Gastrocnemius medialis (tissue), 4 donors: ENCODE measurements at places on chromosomes 2 and 18.

GRCh38 chr2:46125798-46126197 is 171.4 kb upstream of the EPAS1 start:
- no peak for DNase-seq

- no peak for DNase-seq
Observed at GRCh38 chr2:222100704-222101699, 197.8 kb downstream of the PAX3 start.

DNA sequence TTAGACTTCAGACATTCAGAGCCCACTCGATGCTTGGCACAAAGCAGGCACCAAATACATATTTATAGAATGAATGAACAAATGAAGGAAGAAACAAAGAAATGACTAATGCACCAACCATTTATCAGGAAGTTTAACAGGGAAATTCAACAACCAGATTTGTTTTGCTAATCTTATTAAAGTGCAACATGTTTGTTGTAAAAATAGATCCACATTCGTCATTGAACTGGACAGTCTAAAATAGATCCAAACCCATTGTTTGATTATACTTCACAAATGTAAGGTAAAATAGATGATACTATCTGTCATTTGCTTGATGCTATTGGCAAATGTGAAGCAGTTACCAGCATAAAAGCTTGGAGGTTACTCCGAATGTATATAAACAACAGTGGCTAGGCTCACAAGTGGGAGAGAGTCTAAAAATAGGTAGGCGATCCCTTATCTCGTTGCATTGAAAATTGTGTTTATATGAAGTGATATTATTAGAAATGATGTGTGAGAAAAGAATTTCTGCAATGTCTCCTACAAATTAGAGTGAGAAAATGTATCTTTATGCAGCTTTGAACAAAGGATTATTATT is 246.2 kb downstream of the NEDD4L start:
- no peak for DNase-seq

GRCh38 chr2:99975386-99975785 is 167.0 kb downstream of the AFF3 start:
- no peak for DNase-seq

DNA sequence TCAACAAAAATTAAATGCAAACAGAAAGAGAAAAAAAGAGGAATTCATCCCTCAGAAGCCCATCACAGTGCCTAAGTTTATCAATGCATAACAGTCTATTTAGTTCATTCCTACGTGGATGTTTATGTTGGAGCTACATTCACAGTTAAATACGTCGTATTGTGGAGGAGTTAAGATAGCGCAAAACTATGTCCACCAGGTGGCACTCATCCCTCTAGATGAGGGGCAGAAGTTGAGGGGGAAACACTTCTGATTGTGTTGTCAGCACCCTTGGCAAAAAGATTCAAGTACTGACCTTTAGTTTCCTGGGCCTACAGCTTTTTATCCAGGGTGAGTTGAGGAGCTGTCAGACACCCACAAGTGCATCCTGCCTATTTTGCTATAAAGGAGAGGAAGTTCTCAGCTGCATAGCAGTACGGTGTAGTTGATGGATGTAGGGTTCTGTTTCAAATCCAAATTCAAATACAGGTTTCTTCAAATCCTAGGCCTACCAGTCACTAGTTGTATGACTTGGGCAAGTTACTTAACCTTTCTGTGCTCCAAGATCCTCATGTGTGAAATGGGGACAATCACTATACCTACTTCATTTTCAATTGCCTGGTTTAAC is 26.8 kb upstream of the MYO1B start:
- no peak for DNase-seq

DNA sequence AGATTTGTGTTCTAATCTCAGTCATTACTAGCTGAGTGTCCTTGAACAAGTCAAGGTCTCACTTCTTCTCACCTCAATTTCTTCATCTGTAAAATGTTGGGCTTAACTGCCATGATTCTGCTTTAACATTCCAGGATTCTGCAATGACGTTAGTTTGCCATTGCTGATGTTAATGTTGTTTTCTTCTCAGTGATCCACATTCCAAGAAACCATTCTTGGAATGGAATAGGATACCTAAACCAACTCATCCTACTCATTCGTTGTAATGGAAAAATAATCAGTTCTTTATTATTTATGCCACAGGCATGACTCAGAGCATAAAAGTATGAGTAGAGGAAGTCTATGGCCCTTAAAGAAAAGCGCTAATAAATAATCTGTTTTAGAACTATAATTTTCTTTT is 140.2 kb upstream of the ETAA1 start:
- no peak for DNase-seq

DNA sequence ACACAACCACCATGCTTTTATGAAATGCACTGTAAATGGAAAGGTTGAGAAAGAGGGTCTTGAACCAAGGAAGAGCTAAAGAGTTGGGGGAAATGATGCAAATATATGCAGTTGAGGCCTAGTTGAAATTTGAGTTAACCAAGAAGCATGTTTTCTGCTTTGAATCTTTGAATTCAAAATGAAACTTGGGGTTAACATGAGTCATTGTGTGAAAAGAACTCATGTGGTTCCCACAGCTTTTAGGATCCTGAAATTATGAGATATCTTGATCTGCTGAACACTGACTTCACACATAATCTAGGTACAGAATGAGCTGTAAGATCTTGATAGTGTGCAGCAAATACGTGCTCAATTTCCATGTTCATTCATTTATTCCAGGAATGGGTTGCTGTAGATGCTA is 422.9 kb upstream of the TRIB2 start:
- DNase-seq = no peak

DNA sequence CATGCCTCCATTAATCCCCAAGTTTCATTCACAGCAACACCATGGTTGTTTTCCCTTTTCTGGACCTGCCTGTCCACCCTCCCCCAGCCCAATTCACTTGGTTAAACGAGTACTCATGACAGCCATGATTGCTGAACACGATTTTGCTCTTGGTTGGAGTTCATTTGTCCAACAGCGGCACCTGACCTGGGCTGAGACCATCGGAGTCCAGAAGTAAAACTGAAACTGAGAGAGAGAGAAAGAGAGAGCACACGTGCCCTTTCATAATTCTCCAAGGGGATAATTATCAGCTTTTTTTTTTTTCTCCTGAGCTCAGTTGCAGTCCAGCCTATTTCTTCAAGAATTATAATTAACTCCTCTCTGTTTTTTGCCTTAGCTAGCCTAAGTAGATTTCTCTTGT is 13.7 kb upstream of the KIF5C start:
- no peak for DNase-seq

DNA sequence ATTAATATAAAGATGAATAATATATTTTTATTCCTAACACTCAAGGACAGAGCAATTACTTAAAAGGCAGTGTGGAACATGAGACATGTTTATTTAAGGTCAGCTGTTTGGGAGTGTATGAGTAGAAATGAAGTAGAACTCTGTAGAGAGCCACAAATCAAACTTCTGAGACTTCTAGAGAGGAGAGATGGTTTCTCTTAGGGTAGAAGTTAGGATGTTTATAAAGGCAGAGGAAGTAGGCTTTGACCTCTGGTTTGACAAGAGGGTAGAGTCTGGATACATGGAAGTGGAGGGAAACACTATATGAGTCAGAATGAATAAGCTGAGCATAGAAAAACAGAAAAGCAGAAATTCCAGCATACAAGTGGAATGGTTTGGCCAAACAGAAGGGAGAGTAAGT is 262.1 kb upstream of the KLHL14 start:
- no peak for DNase-seq

GRCh38 chr2:226303707-226304106 is 495.9 kb downstream of the IRS1 start:
- no peak for DNase-seq

DNA sequence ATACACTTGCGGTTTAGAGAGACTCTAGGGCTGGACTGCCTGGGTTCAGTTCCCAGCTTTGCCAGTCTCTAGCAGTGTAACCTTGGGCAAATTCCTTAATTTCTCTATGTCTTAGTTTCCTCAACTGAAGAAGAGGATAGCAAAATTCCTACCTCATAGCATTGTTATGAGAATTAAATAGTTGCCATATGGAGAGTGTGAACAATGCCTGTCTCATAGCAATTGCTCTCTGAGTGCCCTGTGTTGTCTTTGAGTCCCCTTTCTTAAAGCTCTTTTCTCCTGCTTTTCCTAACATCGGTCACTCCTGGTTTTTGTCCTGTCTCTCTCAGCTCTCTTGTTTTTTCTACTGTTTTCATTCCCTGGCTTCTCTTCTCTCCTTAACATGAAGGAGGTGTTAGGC is 116.8 kb upstream of the ALPP start:
- no peak for DNase-seq

DNA sequence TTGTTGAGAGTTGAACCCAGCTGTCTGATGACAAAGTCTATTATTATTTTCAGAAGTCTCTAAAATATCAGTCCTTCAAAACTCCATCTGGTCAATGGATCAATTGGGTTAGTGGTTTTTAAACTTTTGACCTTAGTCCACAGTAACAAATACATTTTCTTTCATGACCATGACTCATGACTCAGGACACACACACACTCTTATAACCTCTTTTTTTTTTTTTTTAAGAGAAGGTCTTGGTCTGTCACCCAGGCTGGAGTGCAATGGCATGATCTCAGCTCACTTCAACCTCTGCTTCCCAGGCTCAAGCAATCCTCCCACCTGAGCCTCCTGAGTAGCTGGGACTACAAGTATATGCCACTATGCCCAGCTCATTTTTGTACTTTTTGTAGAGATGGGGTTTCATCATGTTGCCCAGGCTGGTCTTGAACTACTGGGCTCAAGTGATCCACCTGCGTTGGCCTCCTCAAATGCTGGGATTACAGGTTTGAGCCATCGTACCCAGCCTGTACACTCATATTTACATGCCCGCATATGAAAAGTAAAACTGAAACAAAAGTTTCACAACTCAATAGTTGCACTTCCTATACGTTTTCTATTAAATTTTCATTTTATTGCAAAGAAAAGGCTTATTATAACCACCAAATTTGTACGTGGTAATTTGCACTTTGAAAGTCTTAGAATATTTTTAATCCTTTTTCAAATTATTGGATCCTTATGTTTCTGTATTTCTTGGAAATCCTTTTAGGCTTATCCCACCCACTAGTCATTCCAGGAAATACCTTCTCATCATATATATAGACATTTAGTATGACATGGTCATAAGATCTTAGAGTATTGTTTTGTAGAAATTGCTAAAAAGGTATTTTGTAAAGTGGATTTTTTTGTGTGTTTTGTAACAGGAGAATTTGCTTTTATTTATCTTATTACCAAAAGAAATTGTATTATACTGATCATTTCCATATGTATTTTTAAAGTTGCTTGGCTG is 199.0 kb downstream of the LPIN1 start:
- DNase-seq = no peak

DNA sequence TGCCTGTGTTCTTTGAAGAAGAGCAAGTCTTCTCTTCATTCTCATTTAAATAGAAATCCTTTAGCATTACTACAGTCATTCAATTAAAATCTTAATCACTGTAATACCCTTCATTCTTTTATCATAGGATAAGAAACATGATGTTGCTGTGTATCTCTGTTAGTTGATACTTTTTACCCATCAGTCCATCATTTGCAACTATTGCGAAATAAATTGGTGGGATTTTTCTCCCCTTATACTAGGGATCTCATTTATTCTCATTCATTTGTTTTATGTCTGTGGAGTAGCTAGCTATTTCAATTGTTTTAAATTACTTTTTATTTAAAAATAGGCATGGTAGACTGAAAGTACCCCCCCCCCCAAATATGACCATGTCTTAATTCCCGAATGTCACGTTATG is 235.3 kb downstream of the KIAA1328 start:
- DNase-seq = no peak

DNA sequence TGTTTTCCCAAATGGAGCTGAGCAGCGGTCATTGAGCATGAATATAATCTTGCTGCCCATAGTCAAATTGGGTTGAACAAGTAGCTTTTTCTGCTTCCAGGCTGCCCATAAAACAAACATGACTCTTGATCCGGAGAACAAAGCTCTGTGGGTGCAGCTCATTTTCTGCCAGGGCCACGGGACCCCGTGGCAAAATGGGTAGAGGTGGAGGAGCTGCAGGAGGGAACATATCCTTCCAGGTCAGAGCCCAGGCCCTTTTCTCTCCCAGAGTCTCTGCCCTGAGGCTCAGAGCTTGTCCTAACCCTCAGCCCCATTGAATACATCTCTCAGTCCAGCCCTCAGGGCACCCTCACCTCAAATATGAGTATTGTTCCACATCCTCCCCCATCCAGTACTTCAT is 151.6 kb upstream of the TWIST2 start:
- no peak for DNase-seq

- no peak for DNase-seq
Observed at GRCh38 chr2:98632351-98632750, 24.0 kb downstream of the UNC50 start.

DNA sequence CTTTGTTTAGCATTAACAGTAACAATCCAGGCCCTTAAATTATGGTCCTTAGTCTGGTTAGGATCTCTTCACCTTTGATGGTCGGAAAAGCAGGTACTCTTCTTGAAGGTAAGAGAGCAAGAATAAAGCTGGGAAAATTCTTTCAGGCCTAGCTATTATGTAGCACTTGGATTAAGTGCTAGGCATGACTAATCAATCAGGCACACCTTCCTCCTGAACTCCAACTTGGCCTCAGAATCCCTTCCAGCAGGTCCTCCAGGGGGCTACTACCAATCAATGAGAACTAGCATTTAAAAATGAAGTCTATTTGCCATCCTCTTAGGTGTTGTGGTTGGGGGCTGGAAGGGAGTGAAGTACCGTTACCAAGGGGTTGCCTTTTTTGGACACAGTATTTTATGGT is 3.7 kb downstream of the SMYD1 start:
- DNase-seq = no peak

DNA sequence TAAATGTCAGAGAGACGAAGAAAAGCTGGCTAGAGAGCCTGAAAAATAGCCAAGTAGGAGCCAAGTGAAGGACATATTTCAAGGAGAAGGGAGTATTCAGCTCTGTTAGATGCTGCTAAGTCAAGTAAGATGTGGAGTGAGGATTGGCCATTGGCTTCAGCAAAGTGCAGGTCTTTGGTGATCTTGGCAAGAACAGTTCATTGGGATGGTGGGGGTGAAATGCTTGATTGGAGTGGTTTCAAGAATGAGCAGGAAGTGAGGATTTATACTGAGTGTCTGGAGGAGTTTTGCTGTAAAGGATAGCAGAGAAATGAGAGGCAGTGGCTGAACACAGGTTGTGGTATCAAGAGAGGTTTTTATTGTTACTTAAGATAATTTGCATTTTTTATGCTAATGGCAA is 139.7 kb downstream of the PRPF40A start:
- DNase-seq = no peak

GRCh38 chr18:62060820-62061219 is 126.0 kb downstream of the PIGN start:
- no peak for DNase-seq

- DNase-seq = no peak
Observed at GRCh38 chr2:217553679-217554078, 449.1 kb downstream of the TNS1 start.

DNA sequence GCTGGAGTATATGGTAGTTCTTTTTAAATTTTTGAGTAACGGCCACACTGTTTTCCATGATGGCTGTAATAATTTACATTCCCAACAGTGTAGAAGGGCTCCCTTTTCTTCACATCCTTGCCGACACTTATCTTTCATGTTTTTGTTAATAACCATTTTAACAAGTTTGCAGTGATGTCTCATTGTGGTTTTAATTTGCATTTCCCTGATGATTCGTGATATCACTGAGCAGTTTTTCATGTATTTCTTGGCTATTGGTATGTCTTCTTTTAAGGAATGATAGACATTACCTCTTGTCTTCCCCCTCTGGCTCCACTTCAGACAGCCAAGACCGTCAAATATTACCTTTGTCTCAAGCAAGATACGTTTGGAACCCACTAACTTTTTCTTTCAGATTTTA is 371.1 kb upstream of the NRP2 start:
- DNase-seq = no peak

GRCh38 chr2:12824351-12824777 is 107.6 kb downstream of the TRIB2 start:
- no peak for DNase-seq

- DNase-seq = no peak
Observed at GRCh38 chr2:221473451-221473850, 98.7 kb downstream of the EPHA4 start.
